Dorsolateral prefrontal cortex (tissue), 122 donors: ENCODE measurements at places on chromosomes 7 and 10. TPM values are rescaled to one million over a fixed set of nuclear protein-coding genes. Genes with fewer than 3 reads are reported as not detected.

KCP gene
- 0.25 TPM for total RNA-seq

- DNase-seq, result no peak
Measured at GRCh38 chr10:13827076-13827797, 240.5 kb downstream of the PRPF18 start.

DNA sequence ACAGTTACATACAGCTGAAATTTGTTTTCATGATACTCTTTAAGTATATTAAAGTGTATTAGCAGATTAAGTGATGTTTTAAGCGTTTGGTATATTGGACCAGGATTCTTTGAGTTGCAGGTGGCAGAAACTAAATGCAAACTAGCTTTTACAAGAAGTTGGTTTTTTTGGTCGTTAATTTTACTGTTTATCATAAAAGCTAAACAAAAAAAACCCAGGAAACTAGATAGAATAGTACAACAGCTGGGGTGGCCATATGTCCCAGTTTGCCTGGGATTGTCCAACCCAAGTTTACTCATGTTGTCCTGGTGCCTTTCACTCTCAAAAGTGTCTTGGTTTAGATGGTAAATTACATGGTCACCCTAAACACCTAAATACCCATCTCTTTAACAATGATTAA, 108.7 kb downstream of the PHTF2 start:
- no peak for DNase-seq

GRCh38 chr10:34109952-34110702, 705.0 kb downstream of the PARD3 start:
- DNase-seq, result no peak

DNA sequence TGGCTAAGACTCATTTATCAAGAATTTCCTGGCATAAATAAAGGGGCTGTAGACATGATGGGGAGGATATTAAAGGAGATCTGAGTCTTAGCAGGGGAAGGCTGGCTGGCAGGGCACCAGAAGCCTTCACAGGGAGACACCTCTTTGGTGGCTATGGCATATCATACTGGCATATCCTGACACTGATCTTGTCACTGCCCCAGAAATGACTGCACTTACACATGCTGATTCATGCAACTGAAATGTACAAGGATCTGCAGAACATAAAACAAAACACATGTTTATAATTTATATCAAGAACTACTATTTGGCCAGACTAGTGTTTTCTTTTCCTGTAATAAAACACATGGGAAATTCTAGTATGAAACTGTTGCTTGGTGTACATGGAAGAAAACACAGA, 5.5 kb upstream of the LIPN start:
- DNase-seq, result no peak

DNA sequence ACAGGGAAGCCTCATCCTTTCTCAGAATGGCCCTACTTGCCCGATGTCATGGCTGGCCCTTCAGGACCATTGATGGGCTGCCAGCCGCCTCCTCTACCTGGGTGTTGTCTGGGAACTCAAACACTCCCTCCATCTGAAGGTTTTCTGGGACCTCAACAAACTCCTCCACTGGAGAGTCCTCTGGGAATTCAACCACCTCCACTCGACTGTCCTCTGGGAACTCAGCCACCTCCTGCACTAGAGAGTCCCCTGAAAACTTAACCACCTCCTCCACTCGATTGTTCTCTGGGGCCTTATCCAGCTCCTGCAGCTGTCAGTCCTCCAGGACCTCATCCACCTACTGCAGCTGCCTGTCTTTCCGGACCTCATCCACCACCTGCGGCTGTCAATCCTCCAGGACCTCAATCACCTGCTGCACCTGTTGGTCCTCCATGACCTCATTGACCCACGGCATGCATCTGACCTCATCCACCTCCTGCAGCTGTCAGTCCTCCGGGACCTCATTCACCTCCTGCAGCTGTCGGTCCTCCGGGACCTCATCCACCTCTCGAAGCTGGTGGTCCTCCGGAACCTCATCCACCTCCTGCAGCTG, 37.1 kb downstream of the MAT1A start:
- DNase-seq, result no peak

DNA sequence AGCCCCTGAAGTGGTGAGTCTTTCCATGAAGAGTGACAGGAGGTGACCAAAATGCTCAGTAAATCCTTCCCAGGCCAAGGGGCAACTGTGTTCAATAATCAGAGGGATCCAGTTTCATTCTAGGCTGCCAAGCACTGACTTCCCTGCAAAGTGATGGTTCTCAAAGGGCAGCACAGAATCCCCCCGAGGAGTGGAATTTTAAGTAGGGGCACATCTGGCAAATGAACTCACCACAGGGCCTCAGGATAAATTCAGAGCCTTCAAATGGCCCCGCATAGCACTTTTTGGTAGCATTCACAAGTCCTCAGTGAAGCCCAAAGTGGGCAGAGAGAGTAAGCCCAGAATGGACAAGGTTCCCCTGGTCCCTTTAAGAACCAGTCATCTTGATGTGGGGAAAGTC, 602.5 kb downstream of the GRID1 start:
- DNase-seq, result no peak
